ENCODE measurements at places on chromosomes 5 and 9.

GRCh38 chr9:88531920-88532698 lies 2.9 kb upstream of the NXNL2 start:
- no peak for DNase-seq

- DNase-seq: no peak
Observed at GRCh38 chr9:3271157-3271556, 254.6 kb downstream of the RFX3 start.

DNA sequence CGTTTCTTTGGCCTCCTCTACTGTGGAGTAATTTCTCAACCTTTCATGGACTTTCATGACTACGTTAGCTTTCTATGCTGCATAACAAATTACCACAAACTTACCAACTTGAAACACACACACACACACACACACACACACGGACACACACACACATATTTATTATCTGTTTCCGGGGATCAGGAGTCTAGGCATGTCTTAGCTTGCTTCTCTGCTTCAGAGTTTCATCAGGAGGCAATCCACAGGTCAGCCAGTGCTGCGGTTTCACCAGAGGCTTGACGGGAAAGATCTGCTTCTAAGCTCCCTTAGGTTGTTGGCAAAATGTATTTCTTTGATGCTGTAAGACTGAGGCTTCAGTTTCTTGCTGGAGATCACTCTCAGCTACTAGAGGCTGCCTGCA lies 59.0 kb upstream of the C9orf72 start:
- DNase-seq: no peak

DNA sequence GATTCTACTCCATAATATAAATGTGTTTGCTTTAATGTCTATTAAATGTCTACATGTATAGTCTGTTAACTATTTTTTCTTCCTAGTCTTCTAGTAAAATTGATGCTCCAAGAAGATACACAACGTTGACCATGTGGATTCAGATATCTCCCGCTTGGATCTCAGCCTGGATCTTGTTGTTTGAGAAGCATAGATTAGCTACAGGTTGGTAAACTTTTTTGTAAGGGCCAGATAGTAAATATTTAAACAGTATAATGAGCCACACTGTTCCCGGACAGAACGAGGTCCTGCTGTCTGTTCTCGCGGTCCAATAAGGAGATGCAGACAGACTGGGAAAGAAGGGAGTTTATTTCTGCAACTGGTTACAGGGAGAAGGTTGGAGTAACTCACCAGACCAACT lies 86.2 kb upstream of the IL12B start:
- DNase-seq: no peak

- no peak for DNase-seq
Observed at GRCh38 chr9:18396102-18396728, 77.7 kb upstream of the ADAMTSL1 start.

DNA sequence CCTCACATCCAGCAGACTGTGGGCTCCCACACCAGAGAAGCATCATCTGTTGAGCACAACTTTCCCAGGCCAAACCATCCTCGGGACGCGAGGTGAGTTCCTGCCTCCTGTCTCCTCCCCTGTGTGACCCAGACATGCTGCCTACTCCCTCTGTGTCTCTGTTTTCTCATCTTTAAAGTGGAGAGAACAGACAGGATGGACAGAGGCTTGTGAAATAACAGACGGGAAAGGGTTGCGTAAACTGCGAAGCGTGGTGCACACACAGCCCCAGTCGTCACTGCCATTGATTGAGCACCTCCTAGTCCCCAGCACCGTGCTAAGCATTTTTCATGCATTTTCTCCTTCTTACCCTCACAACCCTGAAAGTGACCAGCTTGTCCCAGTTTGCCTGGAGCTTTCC lies 52.1 kb upstream of the LMX1B start:
- no peak for DNase-seq

GRCh38 chr9:5364294-5365024 lies 24.8 kb upstream of the RLN1 start:
- DNase-seq: no peak

DNA sequence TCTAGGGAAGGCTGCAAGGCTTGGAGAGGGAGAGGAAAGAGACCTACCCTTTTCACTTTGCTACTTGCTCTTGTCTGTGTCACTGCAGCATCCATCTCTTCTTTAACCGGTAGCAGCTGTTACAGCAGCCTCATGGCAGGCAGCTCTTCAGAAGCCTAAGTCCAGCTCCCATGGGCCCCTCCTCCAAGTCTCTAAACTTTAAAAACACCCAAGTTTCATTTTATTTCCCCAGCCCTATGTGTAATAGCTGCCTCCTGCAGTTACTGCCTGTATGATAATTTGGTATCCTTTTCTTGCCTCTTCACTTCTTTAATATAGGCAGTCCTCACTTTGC lies 313.1 kb upstream of the PIK3R1 start:
- DNase-seq: no peak

- no peak for DNase-seq
Observed at GRCh38 chr9:35935755-35936509, 22.0 kb downstream of the OR2S2 start.

GRCh38 chr9:79215821-79216220 lies 355.9 kb upstream of the TLE4 start:
- no peak for DNase-seq

- DNase-seq: no peak
Observed at GRCh38 chr9:89678396-89679015, 73.7 kb downstream of the GADD45G start.

DNA sequence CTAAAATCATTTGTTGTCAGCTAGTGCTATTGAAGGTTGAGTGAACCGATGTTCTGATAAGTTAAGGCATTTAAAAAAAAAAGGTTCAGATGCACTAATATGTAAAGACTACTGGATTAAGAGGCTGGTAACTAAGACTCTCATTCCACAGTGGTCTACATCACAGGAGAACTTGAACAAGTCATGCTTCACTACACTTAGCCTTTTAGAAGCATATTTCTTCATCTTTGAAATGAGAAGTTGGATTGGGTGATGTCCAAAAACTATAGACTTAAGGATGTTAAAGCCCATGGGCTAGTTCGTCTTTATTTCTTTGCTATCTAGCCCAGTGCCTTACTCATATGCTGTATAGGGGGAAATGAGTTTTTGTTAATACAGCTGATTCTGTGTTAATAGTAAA lies 107.2 kb downstream of the NDUFS4 start:
- no peak for DNase-seq

GRCh38 chr9:109730228-109730627 lies 49.8 kb upstream of the PALM2AKAP2 start:
- DNase-seq: no peak

GRCh38 chr5:148491015-148491792 lies 107.4 kb downstream of the FBXO38 start:
- no peak for DNase-seq

- no peak for DNase-seq
Observed at GRCh38 chr5:160466889-160467554, 45.4 kb downstream of the PTTG1 start.

GRCh38 chr5:160441311-160441781 lies 19.7 kb downstream of the PTTG1 start:
- DNase-seq: no peak

DNA sequence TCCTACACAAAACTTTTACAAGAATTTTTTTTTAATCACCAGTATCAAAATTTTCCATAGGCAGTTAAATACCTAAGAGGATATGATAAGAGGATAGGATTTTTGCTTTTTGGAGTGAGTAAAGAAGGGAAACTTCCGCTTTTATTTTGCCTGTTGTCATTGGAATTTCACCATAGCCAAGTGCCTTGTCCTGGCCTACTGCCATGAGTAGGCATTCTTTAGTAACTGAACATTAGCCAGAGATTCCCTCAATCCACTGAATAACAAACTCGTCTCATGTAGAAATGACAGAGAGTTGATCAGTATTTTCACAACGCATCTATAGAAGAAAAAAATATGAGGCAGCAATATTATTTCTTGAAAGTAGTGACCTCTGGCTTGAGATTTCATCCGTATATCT lies 289.6 kb upstream of the ADAMTSL1 start:
- no peak for DNase-seq

GRCh38 chr9:68727636-68728035 lies 22.6 kb downstream of the PIP5K1B start:
- DNase-seq: no peak

- DNase-seq: no peak
Observed at GRCh38 chr9:136658849-136659535, 3.7 kb upstream of the EGFL7 start.

DNA sequence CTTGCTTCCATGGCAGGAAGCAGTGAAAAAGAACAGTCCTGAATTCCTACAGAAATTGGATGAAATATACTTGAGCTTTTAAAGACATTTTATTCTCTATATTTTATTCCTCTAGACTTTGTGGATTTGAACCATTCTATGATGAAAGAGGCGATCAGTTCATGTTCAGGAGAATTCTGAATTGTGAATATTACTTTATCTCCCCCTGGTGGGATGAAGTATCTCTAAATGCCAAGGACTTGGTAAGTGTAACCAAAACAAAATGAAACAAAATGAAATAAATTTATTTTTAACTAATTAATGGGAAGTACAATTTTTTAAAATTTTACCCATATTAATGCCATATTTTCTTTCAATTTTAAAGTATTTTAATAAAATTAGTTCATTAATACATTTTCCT lies 34.1 kb downstream of the STARD4 start:
- no peak for DNase-seq

DNA sequence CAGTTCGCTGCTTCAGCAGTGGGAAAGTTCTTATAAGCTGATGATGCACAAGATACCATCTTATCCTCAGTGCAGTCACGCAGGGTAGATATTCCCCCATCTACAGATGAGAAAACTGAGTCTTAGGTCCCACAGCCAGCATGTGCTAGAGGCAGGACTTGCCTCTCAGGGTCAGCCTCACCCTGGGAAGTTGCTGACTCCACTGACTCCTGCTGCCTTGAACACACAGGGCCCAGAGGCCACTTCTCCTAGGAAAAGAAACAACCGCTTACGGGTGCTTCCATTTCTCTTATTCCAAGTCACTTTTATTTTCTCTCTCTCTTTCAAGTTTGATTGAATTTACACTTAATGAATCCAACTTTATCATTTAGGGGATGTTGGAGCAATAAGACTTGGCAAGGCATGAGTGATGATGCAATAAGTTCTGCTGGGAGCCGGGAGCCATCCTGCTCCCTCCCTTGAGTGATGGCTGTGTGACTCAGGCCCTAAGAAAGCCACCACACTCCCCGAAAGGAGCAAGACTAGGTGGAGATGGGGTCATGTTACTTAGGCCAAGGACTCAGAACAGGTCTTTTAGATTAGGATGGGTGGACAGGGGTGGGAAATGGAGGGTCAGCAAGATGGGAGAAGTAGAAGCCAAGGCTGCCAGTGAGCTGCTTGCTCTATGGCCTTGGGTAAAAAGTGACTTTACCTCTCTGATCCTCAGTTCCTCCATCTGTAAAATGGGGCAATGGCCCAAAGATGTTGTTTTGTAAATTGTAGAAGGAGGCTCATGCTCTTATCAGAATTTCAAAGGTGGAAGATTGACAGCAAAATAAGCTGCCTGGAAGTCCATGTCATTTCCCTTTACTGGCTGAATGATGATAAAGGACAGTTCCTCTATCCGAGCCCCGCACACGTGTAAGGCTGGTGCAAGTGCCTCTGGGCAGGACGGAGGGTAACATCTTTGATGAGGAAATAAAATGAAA lies 67.4 kb upstream of the ZNF618 start:
- DNase-seq: no peak

DNA sequence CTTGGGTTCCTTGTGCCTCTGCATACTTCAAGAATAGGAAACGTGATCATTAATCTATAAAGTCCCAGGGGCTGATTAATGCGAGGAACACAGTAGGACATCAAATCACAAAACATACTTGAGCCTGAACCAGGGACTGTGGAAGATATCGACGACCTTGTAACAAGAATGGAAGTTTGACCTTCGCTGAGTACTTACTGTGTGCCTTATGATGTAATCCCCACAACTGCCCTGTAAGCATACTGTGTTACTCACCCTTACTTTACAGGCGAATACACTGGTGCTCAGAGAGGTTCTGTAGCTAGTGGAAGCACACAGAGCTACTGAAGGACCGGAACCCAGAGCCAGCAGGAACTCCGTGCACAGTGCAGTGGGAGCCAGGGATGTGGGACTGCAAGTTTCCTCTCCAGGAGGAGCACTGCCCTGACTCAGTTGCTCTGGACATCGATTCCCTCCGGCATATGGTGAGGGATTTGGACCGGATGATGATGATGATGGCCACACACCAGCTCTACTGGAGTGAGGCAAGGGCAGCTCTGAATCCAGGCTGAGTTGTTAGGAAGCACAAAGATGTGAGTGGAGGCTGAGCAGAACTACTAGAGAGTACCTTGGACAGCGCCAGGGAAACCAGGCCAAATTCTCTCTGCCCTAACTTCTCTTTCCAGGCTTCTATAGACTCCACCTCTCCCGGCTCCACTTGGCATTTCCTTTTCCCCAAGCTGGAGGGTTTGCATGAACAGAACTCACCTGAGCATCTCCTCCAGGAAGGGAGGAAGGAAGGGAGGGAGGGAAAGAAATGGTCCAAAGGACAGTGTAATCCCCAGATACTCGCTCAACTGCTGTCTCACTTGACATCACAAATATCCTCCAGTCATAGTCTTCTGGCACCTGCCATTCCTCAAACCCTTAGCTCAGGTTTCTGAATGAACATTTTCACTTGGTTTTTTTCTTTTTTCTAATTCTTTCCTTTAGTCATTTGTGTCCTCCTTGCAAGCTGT lies 1.5 kb upstream of the GABBR2 start:
- no peak for DNase-seq

GRCh38 chr5:147830035-147830434 lies 1.4 kb downstream of the SPINK1 start:
- no peak for DNase-seq

DNA sequence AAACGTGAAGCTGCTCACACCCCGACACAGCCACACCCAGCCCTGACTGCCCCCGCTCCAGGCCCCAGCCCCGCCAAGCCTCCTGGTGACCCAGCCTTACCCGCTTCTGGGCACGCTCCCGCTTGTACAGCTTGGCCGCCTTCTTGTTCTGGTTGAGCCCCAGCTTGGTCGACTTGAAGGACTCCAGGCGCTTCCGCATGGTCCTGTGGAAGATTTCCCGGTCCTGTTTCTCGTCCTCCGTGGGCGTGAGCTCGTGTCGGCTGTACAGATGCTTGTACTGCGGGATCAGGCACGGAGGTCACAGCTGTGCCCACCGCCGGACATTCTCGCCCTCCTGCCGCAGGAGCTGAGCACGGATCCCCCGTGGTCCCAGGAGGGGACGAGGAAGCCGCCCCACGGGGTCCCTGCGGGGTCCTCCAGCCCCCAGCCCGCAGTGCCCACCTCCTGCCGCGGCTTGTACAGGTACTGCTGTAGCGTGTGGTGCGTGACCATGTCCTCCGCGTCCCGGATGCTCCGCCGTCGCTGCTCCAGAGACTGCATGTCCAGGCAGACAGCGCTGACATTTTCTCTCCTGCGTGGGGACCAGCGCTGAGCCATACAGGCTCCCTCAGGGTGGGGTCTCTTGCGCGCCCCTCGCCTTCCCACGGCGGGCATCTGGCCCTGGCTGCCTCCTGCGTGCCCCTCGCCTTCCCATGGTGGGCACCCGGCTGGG lies 33.3 kb downstream of the EXOC3 start:
- no peak for DNase-seq

- no peak for DNase-seq
Observed at GRCh38 chr9:134040176-134040565, 14.9 kb downstream of the BRD3OS start.

GRCh38 chr5:135576075-135576599 lies 2.7 kb downstream of the CXCL14 start:
- DNase-seq: no peak

- no peak for DNase-seq
Observed at GRCh38 chr9:110951805-110952539, 86.3 kb downstream of the LPAR1 start.
